ENCODE measurements at places on chromosomes 3 and 15. TPM values are rescaled to one million over a fixed set of nuclear protein-coding genes. Genes with fewer than 3 reads are reported as not detected.
A peak's percentile ranks its signal among the peaks of the same experiment; 100 is the strongest.

DNA sequence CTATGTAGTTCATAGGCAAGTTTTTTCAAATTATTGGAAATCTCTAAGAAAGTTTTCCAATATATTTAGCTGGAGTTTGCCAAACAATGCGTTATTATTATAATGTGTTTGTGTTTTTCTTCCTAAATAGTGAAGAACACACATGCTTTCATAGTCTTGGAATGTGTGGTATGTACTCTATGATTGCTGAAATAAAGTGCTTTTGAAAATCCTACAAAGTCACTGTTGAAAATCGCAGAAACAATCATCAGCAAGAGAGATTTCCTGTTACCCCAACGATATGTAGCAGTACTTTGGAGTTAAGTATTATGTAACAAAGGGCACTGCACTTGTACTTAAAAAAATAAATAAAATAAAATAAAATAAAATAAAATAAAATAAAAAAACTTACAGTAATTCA is 796.2 kb downstream of the NAALADL2 start:
- DNase-seq = peak; percentile 59

GRCh38 chr15:72375501-72375845 is 341 bp downstream of the HEXA start:
- DNase-seq = no peak

- DNase-seq = peak; percentile 7
These were observed 39.3 kb downstream of the CCR1 start for GRCh38 chr3:46168583-46169345.

Gene CDCP1
- polyA plus RNA-seq = 0.69 TPM

GRCh38 chr3:96331341-96331740 is 483.1 kb upstream of the EPHA6 start:
- DNase-seq = no peak

Gene POLQ
- polyA plus RNA-seq = 2.9 TPM

DNA sequence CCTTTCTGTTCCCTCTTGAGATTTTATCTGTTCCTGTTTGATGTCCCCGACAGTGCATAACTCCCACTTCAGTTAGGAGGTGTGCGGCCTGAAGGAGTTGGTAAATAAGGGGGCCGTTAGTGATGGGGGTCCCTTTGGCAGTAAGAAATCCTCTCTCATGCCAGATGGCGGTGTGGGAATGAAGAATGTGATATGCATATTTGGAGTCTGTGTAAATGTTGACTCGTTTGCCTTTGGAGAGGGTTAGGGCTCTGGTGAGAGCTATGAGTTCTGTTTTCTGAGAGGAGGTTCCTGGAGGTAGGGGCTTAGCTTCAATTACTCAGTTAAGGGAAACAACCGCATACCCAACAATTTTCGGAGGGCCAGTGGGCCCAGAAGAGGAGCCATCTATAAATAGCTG is 38.8 kb upstream of the RNF7 start:
- no peak for DNase-seq

- DNase-seq = no peak
These were observed 856.4 kb downstream of the ROBO1 start for GRCh38 chr3:78911394-78911793.

GRCh38 chr3:10015461-10015904 is 10.8 kb upstream of the FANCD2 start:
- peak; percentile 95 for DNase-seq

DNA sequence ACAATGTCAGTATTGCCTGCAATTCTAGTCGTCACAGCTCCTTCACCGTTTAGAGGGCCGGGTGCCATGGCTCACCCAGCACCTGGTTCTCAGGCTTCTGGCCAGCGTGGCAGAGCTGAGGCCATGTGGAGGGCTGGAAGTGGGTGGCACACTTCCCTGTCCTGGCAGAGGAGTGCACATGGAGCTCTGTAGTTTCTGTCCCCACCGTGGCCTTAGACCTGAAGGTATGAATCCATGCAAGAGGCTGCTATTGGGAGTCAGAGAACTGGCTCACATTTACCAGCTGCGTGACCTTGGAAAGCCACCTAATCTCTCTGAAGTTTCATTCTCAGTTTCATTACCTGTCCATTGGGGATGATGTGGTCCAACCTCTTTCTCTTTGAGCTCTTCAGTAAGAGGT is 22.2 kb downstream of the EPHB1 start:
- no peak for DNase-seq

DNA sequence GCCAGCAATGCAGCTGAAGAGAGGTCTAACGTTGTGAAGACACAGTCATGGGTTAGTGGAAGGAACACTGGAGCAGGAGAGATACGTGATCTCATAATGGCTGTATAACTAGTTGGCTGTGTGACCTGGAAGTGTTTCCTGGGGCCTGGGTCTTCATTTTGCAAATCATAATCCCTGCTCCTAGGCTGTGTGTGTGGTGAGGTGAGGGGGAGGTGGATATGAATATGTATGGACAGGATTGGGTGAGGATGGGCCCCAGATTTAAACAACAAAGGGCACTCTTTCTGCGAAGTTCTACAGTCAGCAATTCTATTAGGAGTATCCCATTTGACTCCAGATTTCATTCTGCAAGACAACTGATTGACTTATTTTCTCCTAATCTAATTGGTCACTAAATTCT is 41.3 kb downstream of the ANKRD28 start:
- DNase-seq = no peak

Gene FAM81A
- polyA plus RNA-seq = 1.1 TPM

- peak; percentile 7 for DNase-seq
These were observed 341.5 kb downstream of the EPHB1 start for GRCh38 chr3:135136361-135137100.

- DNase-seq = peak; percentile 79
These were observed 61.1 kb upstream of the GPD1L start for GRCh38 chr3:32045091-32045915.

Gene ITIH3
- polyA plus RNA-seq = 0.35 TPM

Gene KLHL6
- polyA plus RNA-seq = 2.0 TPM

DNA sequence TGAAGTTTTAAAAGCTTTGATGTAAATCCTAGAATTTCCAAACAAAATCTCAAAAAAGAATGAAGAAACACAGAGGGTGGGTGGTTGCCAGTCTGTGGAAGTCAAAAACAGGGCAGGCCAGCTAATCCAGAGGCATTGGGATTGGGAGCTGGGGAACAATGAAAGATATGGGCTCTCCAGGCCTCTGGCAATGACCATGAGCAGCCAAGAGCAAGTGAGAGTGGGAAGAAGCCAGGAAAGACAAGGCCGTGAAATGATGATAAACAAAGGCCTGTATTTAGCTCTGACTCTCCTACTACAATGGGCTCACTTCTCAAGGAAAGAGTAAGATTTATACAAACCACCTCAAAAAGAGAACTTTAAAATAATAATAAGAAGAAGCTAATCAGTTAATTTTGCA is 248.5 kb downstream of the ZMAT3 start:
- peak; percentile 25 for DNase-seq

GRCh38 chr3:146777941-146778340 is 172.8 kb upstream of the PLSCR5 start:
- no peak for DNase-seq

DNA sequence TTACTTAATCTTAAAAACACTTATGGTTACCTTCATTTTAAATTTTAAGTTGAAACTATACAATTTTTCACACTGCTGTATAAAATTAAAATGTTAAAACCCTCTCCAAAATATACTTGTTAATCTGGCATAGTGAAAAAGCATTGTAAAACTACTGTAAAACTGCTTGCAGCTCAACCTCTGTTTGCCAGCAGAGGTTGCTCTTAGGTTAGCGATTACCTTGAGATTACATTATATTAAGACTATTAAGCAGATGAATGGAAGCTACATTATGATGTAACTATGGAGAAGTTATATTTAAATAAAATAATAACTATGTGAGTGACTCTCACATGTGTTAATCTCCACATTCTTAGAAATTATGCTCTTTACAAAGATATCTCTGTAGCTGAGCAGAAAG is 143.6 kb upstream of the SLITRK3 start:
- peak; percentile 43 for DNase-seq

Gene COX17
- 42.8 TPM for polyA plus RNA-seq

Gene CSTA
- 0.65 TPM for polyA plus RNA-seq

DNA sequence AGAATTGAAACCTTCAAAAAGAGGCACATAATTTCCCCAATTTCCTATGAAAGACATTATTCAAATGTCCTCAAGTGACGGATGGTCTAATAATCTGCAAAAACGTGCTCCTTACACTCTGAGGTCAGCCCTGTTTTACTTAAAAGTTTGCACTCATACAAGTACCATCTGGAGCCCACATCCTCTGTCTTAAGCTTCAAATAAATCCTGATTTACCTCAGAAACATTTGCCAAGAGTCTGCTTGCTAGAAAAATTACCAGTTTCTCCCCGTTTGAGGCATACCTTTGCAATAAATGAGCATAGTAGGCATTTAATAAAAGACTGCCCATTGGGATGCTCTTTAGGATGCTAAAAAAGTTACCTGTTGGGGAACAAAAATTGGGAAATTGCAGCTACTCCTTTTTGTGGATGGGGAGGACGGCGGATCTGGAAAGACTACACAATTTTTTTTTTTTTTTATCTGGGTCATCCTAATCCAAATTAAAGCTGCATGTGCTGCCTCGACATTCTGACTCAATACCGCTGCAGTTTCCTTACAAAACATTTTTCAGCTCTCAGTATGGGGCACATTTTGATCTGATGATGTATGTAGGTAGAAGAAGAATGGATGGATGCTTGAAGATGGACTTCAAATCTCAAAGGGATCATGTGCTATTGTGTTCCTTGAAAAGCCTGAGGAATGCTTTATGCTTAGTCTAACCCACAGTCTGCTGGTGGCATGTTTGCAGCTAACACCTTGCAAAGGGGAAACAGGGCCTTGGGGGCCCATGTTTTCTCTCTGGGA is 233.7 kb upstream of the ADAMTS9 start:
- DNase-seq = no peak

DNA sequence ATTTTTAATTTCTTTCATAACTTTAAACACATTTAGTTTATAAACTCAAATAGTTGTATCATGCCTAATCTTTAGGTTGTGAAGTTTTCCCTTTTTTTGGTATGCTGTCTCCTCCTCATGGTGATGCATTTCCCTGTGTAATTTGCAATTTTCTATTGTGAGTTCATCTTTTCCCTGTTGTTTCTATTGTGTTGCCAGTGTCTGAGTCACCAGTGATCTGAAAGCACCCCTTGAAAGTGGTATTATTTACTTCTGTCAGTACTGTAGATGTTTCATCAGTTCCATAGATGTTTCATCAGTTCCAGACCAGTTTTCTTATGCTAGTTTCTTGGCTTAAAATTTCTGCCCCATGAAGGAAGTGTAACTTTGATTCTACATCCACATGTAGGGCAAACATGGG is 80.6 kb downstream of the OXSM start:
- DNase-seq = no peak

Gene GABRR3
- polyA plus RNA-seq = not detected

Gene GABRB3
- polyA plus RNA-seq = 2.9 TPM

- no peak for DNase-seq
These were observed 7.0 kb upstream of the CTSH start for GRCh38 chr15:78951841-78952238.

- no peak for DNase-seq
These were observed 25.8 kb upstream of the SCAANT1 start for GRCh38 chr3:63937661-63938651.

DNA sequence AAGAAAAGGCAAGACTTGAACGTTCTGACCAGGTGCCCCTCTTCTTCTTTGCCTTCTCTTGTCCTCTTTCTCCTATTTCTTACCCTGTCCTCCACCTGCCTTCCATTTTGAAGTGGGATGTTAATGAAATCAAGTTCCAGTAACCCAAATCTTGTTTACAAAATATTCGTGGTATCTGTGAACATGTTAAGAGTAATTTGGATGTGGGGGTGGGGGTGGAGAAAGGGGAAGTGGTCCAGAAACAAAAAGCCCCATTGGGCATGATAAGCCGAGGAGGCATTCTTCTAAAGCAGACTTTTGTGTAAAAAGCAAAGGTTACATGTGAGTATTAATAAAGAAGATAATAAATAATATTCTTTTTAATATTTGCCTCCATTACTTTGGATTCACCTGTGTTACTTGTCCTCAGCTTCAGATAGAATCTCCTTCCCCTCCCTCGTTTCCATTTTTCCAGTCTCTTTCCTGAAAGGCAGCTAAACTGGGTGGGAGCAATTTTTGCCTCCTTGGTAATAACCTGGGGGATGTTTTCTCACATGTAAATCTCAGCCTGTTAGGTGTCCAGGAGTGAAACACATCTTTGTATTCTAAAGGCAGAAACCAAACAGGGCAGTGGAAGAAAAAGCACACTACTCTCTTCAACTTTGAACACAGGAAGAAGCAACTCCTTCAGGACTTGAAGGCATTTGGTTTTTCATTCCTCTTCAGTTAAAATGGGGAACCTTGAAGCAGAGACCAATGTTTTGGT is 3.2 kb downstream of the CHST2 start:
- DNase-seq = no peak

Gene RASL12
- polyA plus RNA-seq = 15.2 TPM

Gene SLC30A4
- 4.4 TPM for polyA plus RNA-seq

DNA sequence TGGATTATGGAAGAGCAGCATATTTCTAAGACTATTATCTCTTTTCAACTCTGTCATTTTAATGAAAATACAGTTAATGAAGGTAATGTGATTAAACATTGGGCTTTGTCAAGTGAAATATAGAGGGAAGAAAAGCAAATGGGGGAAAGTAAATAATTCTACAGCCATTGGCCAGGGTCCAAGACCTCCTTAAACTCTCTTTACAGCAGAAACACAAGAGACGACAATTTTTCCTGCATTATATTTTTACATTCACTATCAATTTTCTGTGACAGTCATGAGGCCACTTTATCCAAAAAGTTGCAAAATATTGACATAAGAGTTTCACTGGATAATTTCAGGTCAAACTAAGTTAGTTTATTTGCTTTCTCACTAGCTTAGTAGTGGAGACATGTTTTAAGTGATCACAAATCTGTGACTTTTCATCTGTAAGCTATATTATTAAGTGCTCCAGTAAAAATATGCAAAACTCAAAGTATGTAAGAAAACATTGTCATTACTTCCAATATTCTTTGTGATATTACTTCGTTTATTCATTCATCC is 385.9 kb upstream of the DPH6 start:
- DNase-seq = no peak

- no peak for DNase-seq
These were observed 29.4 kb downstream of the RNU5B-1 start for GRCh38 chr15:65333856-65334255.

Gene MAGEL2
- 16.4 TPM for polyA plus RNA-seq

Gene CLDN16
- 0.08 TPM for polyA plus RNA-seq

Gene EIF4E3
- 7.8 TPM for polyA plus RNA-seq

GRCh38 chr15:92153620-92154019 is 240.1 kb upstream of the ST8SIA2 start:
- no peak for DNase-seq

DNA sequence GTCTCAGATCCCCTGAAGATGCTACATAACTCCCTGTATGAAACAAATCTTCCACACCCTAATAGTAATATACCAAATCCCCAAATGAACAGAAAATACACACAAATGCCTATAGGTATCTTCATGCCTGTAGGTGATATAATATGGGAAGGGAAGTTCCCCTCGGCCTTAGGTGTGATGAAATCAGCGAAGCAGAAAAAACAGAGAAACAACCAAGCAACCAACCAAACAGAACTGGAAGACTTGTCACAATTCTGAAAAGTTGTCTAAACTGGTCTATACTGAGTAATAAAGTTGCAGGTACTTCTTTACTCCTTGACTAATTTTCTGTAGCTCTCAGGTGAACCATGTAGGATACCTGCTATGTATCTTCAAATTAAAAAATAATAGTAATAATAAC is 82.2 kb upstream of the SATB1 start:
- no peak for DNase-seq
